ENCODE measurements at places on chromosomes 6 and 20.

- no peak for DNase-seq
Observed at GRCh38 chr6:98967616-98968015, 19.9 kb upstream of the FBXL4 start.

DNA sequence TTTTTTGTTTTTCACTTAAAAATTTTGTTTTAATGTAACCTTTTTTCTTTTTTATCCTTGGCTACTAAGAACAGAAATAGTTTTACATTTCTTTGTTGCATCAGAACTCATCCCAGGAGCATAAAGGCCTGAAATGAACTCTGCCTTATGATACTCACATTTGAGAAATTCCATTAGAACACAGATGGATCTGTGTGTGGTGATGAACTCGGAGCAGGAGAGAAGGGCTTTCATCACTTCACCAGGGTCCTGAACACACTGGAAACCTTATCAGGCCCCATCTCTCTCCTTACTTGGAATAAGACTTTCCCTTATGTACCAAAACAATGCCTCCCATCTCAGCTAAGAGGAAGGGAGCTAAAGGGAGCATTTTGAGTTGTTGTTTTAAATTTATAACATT, 139.4 kb downstream of the PHF3 start:
- no peak for DNase-seq

DNA sequence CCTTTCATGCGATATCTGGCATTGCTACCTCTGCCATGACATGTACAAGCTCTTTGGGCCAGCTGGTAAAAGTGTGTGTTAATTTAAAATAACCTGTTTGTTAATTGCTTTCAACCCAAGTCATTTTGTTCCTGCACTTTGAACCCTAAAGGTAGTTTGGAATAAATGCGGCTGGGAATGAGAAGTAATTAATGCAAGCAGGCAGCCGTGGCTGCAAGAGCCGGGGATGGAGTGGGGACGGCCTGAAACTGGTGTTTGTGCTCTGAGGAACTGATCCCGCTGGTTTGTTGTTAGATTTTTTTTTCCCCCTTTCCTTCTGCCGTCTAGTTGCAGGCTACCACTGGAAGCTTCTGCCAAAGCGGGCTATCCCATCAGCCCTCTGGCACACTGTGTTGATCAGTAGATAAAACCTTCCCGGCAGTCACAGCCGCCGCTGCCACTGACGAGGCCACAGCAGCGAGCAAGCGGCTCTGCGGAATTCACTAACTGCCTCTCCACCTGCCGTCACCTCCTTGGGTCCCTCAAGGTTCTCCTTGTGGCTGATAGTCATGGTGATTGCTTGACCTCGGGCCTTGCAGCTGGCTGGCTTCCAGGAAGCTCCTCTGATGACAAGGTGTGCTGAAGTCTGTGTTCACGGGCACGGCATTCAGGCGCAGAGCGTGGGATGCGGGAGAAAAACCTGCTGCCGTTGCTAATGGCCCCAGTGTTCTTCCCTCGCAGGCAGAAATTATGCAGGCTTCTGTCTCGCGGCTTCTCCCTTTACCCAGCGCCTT, 315.9 kb downstream of the TFAP2A start:
- no peak for DNase-seq

GRCh38 chr6:26312501-26313397, 52.2 kb upstream of the BTN3A2 start:
- peak; percentile 81 for DNase-seq

GRCh38 chr6:149474108-149474935, 10.5 kb downstream of the ZC3H12D start:
- DNase-seq, result no peak

- no peak for DNase-seq
Observed at GRCh38 chr20:50568549-50568942, 58.4 kb downstream of the PTPN1 start.

GRCh38 chr20:1734269-1734858, 76.8 kb upstream of the SIRPG start:
- no peak for DNase-seq

DNA sequence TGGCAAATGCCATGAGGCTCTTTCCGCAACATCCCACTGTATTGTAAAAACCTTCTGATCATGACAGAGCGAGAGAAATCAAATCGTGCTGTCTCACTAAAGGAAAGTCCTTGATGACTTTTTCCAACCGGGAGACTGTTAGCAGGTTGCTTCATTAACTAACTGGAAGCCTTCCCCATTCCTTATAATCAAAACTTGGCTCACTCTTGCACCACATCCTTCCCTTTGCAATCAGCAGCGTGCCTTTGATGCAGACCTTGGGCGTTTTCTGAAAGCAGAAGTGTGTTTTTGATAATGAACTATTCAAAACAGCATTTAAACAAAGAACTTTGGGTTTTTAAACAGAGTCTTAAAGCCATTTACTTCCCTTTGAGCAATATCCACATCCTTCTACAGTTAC, 96.2 kb upstream of the CNR1 start:
- DNase-seq, result no peak

DNA sequence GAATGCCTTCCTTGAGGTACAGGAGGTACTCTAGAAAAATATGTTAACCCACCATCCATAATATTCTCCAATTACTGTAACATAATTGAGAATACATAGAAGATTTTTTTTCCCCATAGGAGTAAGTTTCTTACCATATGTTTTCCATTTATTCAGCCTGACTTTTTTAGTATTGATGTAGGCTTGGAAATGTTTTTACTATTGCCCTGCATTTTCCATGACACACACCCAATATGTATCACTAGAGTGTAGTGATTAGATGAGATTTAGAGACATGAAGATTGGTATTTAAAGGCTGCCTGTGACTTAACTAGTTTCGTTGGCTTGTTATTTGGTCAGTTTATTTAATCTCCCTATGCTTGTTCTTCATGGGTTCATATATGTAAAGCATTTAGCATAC, 39.5 kb downstream of the KCNQ5 start:
- DNase-seq, result no peak

DNA sequence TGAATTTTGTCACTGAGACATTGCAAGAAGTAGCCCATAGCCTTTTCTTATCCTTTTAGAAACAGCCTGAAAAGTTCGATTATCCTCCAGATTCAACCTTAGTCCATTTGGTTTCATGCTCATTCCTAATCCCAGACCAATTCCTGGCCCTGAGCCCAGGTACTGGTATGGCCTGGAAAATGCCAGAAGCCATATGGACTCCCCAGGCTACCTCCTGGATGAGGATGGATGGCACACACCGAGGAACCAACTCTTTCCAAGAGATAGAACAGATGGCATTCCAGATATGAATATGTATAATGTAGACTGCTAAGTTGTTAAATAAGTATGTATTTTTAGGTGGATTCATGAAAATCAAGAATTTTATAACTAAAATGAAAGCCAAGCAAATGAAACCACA, 51.6 kb upstream of the SNAP25 start:
- no peak for DNase-seq

DNA sequence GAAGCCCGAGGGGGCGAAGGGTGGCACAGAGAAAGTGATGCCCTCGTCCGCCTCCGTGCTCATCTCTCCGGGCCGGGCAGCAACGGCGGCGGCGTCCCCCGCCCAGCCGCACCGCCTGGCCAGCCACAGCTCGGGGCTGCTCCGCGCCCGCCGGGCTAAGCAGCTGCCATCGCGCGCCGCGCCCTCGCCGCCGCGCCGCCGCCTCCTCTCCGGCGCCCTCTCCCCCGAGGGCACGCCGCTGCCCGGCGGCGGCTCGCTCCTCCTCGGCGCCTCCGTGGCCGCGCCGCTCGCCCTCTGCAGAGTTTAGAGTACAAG, 225 bp downstream of the MAP3K5 start:
- peak; percentile 76 for DNase-seq

DNA sequence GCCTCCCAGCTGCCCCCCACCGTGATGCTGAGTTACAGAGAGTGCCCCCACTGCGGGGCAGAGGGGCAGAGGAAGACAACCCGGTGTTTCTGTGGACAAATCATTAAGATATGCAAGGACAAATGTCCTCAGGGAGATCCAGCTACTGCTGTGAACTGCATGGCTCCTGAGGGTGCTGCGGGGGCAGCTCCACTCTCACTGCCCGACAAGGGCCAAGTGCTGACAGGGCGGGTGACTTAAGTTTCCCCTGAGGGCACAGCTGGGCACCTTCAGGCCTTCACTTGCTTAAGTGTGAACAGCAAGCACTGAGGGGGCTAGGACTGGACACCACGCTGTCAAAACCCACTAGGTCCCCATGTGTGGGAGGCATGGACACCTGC, 26.2 kb upstream of the TCFL5 start:
- DNase-seq, result no peak

DNA sequence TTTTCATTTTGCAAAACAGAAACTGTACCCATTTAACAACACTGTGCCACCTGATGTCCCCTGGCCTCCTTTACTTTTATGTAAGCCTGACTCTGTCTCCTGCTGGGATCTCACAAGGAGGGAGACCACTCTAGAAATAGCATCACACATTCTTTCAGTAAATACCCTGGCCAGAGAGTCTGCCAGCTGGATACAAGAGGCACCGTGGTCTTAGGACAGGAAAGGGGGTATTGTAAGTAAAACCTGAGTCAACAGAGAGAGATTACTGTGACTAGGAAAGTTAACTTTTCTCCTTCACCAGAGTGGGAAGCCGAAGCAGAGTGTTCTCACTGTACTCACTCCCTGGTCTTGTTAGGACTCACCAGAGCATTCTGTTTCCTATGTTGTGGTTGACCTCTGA, 27.8 kb downstream of the CMTR1 start:
- no peak for DNase-seq

DNA sequence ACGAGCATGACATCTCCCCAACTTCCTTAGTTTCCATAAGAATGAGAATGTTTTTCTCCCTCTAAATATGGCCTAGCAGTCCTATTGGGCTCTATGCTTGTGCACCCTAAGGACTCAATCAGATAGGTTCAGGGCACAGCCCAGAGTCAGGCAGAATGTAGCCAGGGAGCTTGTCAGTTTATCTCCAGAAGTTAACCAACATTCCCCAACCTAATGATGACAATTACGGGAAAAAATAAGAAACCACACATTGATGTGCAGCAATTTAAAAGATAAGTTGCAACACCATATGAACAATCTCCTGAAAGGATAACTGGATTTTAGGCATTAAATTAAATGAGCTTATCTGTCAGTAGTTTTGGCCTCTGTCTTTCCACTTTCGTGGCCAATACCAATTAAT, 71.1 kb downstream of the HDDC2 start:
- DNase-seq, result no peak

DNA sequence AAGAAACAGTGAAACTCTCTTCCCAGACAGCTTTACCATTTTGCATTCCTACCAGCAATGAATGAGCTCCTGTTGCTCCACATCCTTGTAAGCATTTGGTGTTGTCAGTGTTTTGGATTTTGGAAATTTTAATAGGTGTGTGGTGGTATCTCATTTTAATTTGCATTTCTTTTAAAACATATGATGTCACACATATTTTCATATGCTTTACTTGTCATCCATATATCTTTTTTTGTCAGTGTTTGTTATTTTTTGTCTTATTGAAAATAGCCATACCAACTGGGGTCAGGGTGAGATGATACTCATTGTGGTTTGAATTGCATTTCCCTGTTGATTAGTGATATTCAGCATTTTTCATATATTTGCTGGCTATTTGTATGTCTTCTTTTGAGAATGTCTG, 119.5 kb upstream of the FOXA2 start:
- no peak for DNase-seq

DNA sequence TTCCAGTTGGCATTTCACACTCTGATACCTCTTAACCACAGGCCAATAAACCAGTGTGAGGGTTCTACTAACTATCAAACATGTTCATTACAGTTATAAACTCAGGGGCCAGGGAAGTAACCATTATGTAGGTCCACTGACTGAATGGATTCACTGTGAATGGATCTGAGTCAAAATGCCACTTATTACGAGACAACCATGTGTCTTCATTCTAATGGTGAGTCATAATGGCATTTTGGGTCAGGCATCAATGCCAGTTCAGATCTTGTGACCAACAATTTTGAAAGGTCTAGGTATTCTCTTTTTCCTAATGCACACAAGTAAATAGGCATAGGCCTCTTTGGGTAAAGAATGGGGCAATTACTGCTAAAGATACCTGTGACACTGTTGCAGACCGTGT, 112.2 kb upstream of the HEY2 start:
- no peak for DNase-seq

GRCh38 chr20:43761386-43762340, 34.9 kb upstream of the GTSF1L start:
- DNase-seq, result peak; percentile 16

- no peak for DNase-seq
Observed at GRCh38 chr6:101116337-101116736, 235.2 kb upstream of the ASCC3 start.

GRCh38 chr6:151351146-151351700, 40.1 kb downstream of the ZBTB2 start:
- DNase-seq, result no peak

DNA sequence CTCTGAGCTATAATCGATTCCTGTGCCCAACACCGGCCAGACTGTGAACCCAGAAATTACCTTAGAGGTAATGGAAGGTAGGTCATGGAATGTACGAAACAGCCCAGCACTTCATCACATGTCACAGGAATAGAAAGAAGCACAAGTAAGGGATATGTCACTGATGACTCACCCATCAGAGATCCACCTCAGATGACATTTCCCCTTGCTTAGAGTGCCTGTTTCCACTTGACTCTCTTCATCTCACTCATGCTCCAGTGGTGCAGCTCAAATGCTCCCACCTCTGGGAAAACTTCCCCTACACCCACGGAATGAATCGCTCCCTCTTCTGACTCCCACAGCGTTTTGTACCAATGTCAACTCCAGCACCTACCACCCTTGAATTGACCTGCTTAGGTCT, 381.6 kb upstream of the CNR1 start:
- DNase-seq, result no peak

GRCh38 chr20:5715071-5715841, 34.9 kb upstream of the SHLD1 start:
- DNase-seq, result no peak

- DNase-seq, result no peak
Observed at GRCh38 chr6:151738267-151738666, 69.2 kb upstream of the ESR1 start.

DNA sequence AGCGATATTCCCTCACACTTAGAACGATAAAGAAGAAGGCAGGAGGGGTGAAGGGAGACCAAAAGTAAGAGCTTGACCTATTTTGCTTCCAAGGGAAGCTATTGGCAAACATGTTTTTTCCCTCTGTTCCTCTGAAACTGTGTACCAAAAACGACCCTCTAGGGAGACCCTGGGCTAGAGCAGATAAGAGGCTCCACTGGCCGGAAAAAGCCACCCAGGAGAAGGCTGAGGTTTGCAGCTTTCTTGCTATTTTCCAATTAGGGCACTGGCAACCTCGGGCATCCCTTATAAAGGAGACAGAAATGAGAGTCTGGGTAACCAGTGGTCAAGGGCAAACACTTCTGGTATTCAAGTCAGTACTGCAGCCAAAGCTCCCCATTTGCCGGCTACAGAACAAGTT, 168.0 kb downstream of the KIF16B start:
- no peak for DNase-seq

- no peak for DNase-seq
Observed at GRCh38 chr6:41302638-41303037, 16.2 kb upstream of the TREM1 start.

- DNase-seq, result no peak
Observed at GRCh38 chr6:128174724-128175123, 273.9 kb upstream of the THEMIS start.

GRCh38 chr20:37295001-37295400, 5.5 kb downstream of the MANBAL start:
- no peak for DNase-seq
